Activated T-cell treated with anti-CD3 and anti-CD28 coated beads for 48 hours (primary cell): ENCODE measurements at places on chromosomes 13 and 19.

DNA sequence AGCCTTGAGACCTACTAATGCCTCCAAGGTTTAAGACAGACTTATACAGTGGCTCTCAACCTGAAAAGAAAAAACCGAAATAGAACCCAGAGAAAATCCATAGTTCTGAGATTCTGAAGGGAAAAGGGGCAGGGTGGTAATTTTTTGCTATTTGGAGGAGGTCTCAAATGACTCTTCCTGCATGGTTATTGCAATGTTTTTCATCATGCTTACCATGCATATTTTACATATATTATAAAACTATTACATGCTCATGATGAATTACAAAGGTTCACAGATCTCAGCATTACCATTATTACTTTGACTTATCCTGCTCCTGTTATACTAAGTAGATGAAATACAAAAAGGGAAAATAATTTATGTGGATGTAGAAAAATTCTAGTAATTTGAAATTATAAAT, 47.6 kb downstream of the N4BP2L2 start:
- DNase-seq: no peak

DNA sequence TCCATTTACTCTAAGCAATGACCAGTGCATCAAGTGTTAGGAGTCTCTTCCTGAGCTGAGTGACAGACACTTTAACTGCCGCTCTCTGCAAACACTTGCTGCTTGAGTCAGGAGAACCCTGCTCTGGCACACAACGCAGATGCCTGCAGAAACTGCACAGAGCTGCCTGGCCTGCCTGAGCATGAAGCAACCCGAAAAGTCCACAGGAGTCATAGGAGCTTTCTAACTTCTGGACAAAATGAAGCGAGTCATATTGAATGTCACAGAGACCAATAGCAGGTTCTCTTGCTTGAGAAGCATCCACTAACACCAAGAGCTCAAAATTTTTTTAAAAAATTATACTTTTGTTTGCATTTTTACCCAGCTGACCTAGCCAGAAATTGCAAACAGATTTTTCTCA, 232.4 kb downstream of the LHFPL6 start:
- no peak for DNase-seq

GRCh38 chr13:95954266-95954665, 98.9 kb downstream of the UGGT2 start:
- DNase-seq: no peak

DNA sequence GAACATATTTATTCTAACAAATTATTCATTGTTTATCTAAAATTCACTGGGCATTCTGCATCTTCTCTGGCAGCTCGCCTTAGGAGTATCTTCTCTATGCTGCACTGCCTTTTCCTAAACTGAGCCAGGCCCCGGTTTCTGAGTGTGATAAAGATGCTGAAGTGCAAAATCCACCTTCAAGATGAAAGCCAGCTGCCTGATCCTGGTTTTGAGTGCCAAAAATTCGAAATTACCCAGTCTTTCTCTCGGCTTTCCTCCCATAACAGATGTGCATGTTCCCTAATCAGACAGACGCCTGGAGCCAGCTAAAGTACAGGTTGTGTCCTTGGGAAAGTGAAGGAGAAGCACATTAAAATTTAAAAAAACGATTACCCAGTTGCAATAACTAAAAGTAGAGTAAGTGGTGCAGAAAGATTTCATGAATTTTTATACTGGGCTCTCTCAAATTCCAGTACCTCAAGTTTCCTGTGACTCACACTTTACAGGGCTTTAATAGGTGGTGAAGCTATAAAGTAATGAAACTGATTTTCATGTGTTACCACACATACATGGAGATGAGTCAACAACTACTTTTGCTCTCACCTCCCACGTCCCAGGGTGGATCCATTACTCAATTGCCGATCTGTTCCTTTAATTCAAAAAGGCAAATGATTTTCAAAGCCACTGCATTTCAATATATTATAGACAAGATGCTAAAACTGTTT, 65.0 kb upstream of the GTF2F2 start:
- DNase-seq: peak; percentile 53

DNA sequence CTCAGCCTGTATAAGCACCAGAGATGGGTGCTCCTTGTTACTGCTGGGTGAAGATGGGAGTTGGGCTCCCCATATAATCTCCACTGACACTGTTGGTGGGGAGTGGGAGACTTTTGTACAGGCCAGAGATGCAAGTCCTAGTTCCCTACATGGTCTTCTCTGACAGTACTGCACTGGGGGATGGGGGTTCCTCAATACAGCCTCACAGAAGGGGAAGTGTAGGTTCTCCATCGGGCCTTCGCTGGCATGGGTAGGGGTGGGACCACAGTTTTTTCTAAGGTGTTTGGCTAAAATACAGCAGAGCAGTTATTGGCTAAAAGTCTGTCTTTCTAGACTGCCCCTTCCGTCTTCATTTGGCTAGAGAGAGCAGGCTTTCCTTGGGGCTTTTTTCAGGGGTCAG, 167.2 kb upstream of the SERP2 start:
- DNase-seq: no peak

DNA sequence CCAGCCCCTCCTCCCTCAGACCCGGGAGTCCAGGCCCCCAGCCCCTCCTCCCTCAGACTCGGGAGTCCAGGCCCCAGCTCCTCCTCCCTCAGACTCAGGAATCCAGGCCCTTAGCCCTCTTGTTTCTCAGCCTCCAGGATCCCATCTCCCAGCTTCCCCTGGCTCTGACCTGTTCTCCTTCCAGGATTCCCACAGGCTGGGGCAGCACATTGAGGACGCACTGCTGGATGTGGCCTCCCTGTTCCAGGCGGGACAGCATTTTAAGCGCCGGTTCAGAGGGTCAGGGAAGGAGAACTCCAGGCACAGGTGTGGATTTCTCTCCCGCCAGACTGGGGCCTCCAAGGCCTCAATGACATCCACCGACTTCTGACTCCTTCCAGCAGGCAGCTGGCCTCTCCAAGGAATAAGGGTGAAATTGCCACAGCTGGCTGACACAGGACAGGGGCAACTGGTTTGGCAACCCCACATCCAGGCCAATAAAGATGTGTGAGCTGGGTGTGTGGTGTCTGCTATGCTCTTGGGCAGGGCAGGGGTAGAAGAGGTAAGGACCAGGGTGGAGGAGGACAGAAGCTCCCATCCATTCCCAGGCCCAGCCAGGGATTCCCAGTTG, 22.4 kb downstream of the CPT1C start:
- no peak for DNase-seq

DNA sequence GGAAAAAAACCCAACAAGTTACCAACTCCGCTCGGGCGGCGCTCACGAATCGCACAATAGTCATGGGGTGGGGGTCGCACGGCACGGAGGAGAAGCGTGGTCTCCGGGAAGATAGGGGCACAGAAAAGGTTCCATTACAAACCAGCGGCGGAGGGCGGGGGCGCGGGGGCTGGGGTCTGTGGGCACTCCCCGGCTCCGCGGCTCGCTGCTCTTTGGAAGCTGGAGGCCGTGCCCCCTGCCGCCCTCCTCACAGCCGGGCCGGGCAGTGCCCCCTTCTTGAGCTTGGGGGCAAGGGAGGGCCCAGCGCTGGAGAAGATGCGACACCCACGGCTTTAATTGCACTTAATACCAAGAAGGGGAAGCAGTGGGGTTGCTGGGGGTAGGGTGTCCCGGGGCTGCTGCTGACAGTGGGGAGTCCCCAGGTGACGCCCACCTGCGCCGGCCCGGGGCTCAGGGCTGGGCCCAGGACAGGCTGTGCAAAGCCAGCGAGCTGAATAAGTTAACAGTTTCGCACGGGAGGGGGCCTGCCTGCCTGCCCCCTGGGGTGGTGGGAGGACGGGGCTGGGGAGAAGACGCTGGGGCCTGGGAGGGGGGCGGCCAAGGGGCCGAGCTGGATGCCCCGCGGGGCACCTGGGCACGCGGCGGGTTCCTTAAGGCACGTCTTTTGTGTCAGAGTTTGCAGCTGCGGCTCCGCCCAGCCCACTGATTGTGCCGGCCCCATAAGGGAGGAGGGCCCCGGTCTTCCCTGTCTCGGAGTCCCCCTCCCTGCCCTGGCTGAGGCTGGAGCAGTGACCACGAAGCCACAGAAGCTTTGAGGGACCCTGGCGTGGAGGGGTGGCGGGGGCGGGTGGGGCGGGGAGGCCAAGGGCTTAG, 9.8 kb downstream of the DCAF15 start:
- no peak for DNase-seq

DNA sequence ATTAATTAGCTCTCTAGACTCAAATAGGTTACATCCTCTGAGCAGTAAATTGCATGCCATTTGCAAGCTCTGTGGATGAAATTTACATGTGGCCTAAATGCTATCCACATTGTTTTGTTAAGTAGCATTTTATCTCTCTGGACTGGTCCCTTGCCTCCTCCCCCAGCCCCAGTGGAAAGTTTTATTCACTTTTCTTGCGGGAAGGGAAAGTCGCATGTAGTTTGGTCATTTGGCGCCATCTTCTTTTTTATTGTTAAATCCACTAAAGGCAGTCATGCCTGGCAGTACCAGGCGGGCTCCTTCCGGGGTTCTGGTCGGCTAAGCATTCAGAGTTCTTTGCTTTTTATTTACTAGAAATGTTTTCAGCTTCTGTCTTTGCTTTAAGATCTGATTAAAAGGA, 188.7 kb downstream of the TM9SF2 start:
- DNase-seq: no peak

DNA sequence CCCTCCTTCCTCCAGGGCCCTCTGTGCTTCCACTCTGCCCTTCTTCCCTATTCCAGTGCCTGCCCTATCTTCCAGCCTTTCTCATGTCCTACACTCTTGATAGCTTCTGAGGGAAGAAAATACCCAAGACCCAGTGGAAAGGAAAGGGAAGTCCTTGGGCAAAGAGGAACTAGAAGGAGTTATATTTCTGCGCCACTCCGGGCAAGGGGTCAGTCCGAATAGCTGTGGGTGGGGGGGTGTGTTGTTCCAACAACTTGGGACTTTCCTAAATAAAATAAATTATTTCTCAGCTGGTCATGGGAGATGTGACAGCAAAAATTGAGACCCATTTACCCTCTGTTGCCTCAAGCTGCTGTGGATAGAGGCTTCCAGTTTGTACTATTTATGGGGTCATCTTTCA, 23.2 kb downstream of the CABP5 start:
- no peak for DNase-seq

- DNase-seq: no peak
Observed at GRCh38 chr13:106129273-106129672, 406.2 kb downstream of the EFNB2 start.

GRCh38 chr19:55635856-55636440, 4.9 kb upstream of the ZNF580 start:
- no peak for DNase-seq

- DNase-seq: no peak
Observed at GRCh38 chr13:101283782-101284181, 132.5 kb downstream of the NALCN start.

DNA sequence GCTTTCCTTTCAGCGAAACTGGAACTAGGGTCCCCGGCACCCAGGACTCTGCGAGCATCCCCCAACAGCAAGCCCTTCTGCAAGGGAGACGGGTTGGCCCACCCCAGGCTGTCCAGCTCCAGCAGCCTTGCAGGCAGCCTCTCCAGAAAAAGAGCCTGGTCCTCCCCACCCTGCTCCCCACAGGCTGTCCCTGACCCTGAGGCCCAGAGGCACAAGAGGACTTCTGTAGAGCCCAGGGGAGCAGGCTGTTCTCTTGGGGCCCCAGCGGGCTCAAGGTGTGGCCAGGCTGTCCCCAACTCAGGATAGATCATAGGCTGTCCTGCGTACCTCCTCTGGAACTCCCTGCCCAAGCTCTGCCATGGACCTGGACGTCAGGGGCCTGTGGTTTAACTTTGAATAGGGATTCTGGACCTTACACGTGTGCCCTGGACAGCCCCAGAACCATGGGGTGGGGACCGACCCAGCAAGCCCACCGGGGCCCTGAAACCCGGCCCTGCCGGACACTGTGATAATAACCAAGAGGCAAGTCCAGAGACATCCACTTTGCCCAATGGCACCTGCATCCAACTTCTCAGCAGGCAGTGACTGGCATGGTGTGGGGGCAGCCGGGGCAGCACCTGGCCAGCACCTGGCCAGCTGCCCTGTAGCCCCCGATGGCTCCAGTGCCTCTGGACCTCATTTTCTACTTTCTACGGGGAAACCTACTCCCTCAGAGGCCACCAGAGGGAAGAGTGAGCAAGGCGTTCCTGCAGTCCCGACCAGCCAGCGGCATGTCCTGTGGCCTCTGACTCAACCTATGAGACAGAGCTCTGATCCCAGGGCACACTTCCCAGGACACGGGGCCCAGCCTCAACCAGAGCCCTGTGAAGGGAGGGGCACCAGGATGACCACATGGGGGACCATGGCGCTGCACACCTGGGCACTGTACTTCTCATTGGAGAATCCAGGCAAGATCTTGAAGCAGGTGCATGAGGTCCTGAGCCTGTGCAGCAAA, 50.9 kb upstream of the TPM4 start:
- DNase-seq: no peak

- DNase-seq: no peak
Observed at GRCh38 chr19:40756502-40757110, 5.6 kb downstream of the SNRPA start.

- no peak for DNase-seq
Observed at GRCh38 chr13:40231751-40232150, 434.7 kb downstream of the FOXO1 start.

- DNase-seq: no peak
Observed at GRCh38 chr13:109058087-109058486, 428.7 kb downstream of the MYO16 start.

GRCh38 chr19:6373813-6374108, 1.2 kb downstream of the ALKBH7 start:
- DNase-seq: no peak

DNA sequence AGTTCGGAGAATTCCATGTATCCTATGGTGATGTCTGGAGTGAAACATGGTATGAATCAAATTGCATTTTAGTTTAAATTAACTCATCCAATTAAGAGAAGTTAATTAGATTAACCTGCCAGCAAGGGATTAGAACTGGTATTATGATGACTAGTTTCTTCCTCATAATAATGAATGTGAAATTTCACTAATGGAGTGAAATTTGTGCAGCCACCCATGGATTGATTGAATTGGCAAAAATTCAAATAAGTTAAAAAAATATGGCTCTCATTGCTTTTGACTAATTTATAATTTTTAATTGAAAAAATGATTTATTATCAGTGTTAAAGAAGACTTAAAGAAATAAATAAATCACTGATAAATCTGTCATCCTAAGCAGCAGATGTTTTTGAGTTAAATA, 232.0 kb downstream of the KCNRG start:
- no peak for DNase-seq

GRCh38 chr13:23330356-23330755, 103.1 kb downstream of the SACS start:
- DNase-seq: no peak

- DNase-seq: no peak
Observed at GRCh38 chr13:53782488-53782961, 753.9 kb downstream of the OLFM4 start.

DNA sequence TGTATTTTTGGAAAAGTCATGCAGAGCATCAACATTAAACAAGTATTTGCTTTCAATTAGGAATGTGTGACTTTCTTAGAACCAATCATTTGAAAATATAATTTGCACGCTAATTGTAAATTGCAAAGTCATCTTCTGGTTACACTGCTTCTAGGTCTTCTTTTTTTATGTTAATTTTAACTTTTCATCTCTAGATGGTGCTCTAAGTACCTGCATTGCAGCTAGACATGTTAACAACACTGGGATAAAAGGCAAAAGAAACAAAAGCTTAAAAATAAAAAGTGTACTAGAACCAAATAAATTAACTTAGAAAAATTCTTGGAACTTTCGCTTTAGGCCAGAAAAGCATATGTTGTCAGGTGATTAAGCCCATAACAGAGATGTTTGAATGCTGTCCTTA, 2758.2 kb downstream of the PCDH9 start:
- no peak for DNase-seq
